HuH-7.5 (cell line): ENCODE measurements at places on chromosomes 11 and 22.

GRCh38 chr22:46023558-46023981, 46.6 kb upstream of the WNT7B start:
- DNase-seq = no peak

- no peak for DNase-seq
These were observed 20.4 kb upstream of the SCUBE1 start for GRCh38 chr22:43363315-43364168.

GRCh38 chr11:8717876-8718753, 35.5 kb downstream of the RPL27A start:
- no peak for DNase-seq

- no peak for DNase-seq
These were observed 66.9 kb downstream of the SPON1 start for GRCh38 chr11:14029440-14029839.

GRCh38 chr11:100068116-100068515, 619.0 kb upstream of the ARHGAP42 start:
- no peak for DNase-seq

DNA sequence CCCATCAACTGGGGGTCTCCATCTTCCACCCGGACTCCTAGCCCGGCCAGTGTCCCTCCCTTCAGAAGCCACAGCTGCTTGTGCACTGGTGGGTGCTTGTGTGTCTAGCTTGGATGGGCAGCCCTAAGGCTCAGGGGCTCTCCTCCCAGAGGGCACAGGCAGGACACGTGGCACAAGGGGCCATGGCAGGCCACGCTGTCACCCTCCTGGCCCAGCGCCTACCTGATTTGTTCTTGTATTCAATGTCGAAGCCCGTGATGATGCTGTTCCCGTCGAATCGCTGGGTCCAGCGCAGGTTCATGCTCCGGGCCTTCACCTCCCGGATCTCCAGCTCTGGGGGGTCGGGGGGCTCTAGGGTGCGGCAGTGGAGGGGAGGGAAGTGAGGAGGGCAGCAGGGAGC, 152.6 kb downstream of the CEP164 start:
- DNase-seq = no peak

DNA sequence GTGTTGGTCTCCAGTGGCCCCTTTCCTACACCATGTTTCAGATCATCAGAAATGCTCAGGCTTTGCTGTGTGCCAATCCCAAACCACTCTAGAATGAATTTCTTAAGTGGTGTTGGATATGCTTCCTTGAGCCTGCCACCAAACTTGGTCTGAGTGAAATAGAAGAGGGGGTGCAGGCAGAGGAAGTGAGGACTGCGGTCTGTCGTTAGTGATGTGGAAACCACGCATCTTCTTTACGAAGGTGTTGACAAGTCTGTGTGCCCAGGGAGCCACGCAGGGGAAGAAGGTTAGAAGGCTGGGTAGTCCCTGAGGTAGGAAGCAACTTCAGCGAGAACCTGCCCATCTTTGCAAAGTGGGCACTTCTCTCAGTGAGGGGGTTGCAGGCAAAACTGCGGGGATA, 187.4 kb upstream of the NAV2 start:
- no peak for DNase-seq

DNA sequence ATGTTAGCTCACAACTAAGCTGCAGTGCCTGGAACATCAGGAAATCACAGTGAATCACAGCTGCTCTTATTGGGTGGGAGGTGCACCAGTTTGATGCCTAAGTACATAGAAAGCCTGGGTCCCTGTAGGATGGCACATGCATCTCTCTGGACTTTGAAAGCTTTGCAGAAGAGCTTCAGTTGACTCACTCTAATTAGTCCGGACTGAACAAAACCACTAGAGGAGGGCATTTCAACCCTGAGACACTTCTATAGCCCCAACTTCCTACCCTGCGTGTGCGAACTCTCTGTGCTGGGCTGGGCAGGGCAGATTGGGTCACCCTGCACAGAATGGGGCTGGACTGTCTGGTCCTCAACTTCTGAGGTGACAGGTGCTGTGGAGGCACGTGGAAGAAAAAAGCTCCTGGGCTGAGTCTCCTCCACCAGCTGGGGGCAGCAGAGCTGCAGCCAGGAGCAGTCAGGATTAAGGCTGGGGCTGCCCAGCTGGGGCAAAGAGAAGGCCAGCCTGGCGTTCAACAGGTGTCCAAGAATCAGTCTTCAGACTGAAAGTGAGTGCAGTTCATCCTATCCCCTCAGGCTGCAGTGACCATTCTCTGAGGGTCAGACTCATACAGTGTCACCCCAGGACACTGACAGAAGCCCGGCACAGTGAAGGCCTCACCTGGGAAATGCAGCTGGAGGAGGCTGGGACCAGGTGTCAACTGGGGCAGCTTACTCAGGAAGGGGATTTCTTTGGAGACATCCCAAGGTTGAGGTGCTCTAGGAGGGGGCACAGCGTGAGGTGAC, 22.1 kb downstream of the GGTLC2 start:
- DNase-seq = no peak

GRCh38 chr11:23403210-23404185, 543.2 kb upstream of the CCDC179 start:
- no peak for DNase-seq

DNA sequence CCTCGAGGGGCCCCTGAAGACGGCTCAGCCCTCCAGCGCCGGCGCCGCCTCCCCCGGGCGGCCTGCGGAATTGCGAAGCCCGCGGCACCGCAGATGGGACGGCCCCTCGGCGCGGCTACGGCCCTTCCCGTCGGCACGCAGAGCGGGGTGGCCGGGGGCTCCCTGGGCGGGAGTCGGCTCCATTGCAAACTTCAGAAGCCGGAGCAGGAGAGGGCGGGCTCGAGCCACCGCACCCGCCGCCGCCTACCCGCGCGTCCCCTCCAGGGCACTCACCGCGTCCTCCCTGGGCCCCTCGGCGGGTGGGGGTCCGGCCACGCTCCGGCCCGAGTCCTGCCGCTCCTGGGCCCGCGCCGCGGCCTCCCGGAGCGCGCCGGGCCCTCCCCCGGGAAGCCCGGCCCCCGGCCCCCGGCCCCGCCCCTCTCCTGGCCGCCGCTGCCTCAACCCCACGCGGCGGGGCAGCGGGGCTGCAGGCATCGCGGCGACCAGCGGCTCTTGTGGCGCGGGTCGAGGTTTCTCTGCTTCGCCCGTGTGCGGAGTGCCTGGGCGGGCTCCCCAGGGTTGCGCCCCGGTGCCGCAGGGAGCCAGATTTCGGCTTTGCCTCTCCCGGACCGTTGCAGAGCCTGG, at the start of gene PACSIN3:
PACSIN3 (minus strand) TSS at position 359 of the 624 bp plus-strand sequence. CDS start 3,707 bp downstream, outside the sequence.
- DNase-seq = peak; percentile 77

DNA sequence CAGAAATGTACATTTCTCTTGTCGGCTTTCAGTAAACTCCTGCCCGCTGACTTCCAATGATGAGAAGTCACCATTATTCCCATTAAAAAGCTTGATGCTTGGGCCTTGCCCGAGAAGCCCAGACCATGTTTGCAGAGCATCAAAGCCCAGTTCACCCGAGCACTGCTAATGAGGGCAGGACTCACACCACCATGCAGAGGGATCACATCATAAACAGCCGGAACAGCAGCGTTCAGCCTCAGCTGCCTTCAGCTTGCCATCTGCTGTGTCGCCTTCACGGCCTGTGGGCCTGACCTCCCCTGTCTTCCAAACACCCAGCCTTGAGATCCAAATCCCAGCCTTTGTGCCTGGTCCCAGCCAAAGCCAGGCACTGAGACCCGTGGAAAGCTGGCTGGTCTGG, 105.4 kb upstream of the CSNK2A3 start:
- no peak for DNase-seq

DNA sequence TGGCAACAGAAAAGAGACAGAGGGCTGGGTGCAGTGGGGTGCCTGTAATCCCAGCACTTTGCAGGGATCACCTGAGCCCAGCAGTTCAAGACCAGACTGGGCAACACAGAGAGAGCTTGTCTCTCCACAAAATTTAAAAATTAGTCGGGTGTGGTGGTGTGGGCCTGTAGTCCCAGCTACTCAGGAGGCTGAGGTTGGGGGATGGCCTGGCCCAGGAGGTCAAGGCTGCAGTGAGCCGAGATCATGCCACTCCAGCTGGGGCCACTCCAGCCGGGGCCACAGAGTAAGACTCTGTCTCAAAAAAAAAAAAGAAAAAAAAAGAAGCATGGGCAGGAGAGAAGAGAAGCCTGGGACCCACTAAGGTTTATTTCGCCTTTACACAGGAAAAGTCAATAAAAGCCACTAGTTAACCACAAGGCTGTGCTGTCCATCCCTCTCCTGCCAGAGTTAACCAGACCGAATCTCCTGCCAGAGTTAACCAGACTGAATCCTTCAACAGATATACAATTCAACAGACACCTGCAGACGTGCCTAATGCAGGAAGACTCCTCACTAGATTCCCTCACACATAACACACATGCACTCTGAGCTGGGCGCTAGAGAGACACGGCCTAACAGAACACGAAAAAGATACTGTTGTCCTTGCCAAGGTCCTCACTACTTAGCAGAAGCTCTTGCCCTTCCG, 29.8 kb downstream of the MICAL3 start:
- DNase-seq = no peak

- DNase-seq = no peak
These were observed 24.5 kb downstream of the RTL6 start for GRCh38 chr22:44473580-44473979.

- no peak for DNase-seq
These were observed 24.0 kb upstream of the SMTN start for GRCh38 chr22:31056986-31057599.

DNA sequence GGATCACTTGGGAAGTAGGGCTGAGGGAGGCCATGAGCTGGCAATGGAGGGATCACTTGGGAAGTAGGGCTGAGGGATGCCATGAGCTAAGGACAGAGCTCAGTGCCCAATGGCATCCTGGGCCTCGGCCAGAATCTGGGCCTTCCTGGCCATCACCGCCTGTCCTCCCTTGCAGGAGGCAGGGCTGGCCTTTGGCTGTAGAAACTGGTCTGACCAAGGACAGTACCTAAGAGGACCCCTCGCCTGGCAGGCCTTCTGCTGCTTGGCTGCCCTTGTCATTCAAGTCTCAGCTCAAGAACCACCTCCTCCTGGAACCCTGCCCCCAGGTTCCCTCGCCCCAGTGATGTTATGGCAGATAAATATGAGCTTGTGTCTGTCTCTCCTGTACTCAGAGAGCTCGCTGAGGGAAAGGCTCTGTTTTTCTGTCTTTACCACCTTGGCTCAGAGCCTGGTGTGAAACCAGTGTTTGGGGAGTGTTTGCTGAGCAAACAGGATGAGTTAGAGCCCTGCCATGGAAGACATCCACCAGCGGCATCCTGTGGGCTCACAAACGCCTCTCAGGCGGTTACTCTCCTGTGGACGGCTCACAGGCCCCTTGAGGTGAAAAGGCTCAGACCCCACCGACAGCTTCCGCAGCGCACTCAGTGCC, 19.3 kb upstream of the RASL10A start:
- DNase-seq = peak; percentile 50

- no peak for DNase-seq
These were observed 124.6 kb downstream of the FEZ1 start for GRCh38 chr11:125371431-125371935.

DNA sequence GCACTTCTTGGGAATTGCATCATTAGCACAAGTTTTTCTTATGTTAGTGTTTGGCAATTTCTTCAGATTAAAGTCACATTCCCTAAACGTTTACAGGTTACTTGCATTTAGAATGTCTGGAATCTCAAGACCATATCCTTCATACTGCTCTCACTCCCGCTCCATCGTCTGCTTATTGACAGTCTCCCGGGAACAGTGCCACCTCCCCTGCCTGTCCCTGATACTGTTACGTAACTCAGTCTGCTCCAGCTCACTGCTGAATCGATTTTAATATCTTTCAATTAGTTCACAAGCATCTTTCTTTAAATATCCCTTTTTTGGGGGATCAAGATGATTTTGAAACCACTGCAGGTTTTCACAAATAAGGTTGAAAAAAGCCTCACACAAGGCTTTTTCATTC, 48.2 kb downstream of the GLYATL2 start:
- DNase-seq = no peak

GRCh38 chr11:7046474-7047175, 26.3 kb downstream of the NLRP14 start:
- DNase-seq = no peak

- no peak for DNase-seq
These were observed 479.2 kb downstream of the MIAT start for GRCh38 chr22:27136596-27136995.

GRCh38 chr11:8239040-8239439, 24.6 kb downstream of the LMO1 start:
- no peak for DNase-seq

GRCh38 chr11:104763930-104764709, 134.1 kb downstream of the CASP12 start:
- no peak for DNase-seq
